ENCODE measurements at places on chromosomes 4 and X.

GRCh38 chrX:132474544-132475248, 14.1 kb downstream of the MBNL3 start:
- peak; percentile 14 for DNase-seq

GRCh38 chr4:61195101-61195500, 5.0 kb upstream of the ADGRL3 start:
- DNase-seq = no peak

DNA sequence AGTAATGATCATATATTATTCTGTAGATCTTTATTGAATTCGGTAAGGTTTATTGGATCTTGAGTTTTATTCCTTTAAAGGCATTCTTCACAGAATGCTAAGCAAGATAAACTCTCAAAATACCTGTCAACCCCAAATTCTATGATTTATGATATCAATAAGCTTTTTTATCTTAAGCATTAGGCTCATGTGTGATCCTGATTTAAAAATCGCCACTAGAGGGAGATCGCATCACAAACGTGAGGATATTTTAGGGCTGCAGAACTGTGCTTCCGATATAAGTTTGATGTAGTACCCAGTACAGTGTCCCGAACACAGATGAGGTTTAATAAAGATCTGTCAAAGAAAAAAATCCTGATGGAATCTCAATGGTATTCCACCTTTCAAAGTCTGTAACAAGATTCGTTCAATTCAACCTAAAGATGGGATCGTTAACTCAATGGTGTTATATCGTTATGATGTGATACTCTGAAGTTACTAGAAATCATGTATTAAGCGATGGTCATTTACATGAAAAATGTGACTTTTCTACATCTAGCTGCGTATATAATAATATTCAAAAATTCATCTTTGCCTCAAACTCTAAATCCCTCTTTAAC, 169.0 kb downstream of the CORIN start:
- DNase-seq = peak; percentile 27

DNA sequence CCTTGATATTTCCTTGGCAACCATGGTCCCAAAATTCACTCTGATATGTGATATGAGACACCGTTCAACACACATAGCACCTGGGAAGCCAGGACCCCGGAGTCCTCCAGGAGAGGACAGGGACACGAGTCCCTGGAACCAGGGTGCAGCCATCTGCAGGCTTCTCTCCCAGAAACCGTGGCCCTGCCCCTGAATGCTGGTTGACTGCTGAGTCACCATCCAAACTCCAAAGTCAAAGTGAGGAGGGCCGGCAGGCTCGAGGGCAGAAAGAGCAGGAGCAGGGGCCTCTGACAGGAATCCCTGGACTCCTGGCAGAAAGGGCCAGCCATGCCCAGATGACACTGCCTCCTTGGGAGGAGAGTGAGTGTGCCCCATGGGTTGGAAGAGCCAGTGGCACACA, 6.9 kb upstream of the PNMA6A start:
- no peak for DNase-seq

DNA sequence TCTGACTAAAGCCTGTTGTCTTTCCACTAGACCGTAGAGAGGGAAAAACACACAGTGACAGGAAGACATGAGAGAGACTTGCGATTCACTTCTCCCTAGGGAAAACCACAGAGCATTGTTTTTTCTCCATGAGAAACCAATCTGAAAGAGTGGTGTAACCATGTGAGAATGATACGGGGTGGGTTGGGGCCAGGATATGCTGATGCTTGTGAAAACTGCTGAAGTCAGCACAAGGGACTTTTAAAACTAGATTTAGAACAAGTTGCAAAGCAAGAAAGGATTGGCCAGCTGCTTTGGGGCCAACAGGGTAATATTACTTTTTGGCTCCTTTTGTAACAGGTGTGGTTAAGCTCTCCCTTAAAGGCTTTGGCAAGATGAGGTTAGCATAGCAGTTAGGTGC, 66.1 kb downstream of the NHSL2 start:
- no peak for DNase-seq

All from AML-193 (cell line).